Smooth muscle cell of trachea (primary cell): ENCODE measurements at places on chromosomes 5 and 9. TPM values are rescaled to one million over a fixed set of nuclear protein-coding genes. Genes with fewer than 3 reads are reported as not detected.

CARD9 gene
- total RNA-seq = 0.87 and 1.3 TPM in 2 replicates

ADAMTS12 gene
- total RNA-seq = 8.9 and 12.1 TPM in 2 replicates

TSSK1B gene
- total RNA-seq = 0.15 and 0.50 TPM in 2 replicates

GFI1B gene
- 0.17 TPM in 1 of 2 replicates, not detected in the other for total RNA-seq

CNTNAP3 gene
- total RNA-seq = 0.15 and 0.50 TPM in 2 replicates

LURAP1L gene
- total RNA-seq = 41.6 and 63.7 TPM in 2 replicates

NPR3 gene
- 82.2 and 123 TPM in 2 replicates for total RNA-seq

OR1Q1 gene
- total RNA-seq = not detected in 2 replicates

BAG1 gene
- 13.7 and 26.9 TPM in 2 replicates for total RNA-seq

GHR gene
- 2.8 and 3.5 TPM in 2 replicates for total RNA-seq

PNPLA7 gene
- 1.3 and 2.0 TPM in 2 replicates for total RNA-seq

FLT4 gene
- total RNA-seq = under 0.01 and 0.15 TPM in 2 replicates

ABCA1 gene
- total RNA-seq = 87.0 and 212 TPM in 2 replicates

IFNA2 gene
- total RNA-seq = not detected in 2 replicates

GPR21 gene
- 0.17 and 1.0 TPM in 2 replicates for total RNA-seq

FBP2 gene
- not detected in 2 replicates for total RNA-seq

SNCAIP gene
- total RNA-seq = under 0.01 and 0.66 TPM in 2 replicates

FAM221B gene
- total RNA-seq = not detected in 2 replicates

CNOT6 gene
- 8.1 and 18.5 TPM in 2 replicates for total RNA-seq

BTNL9 gene
- not detected in 2 replicates for total RNA-seq

LAMC3 gene
- 0.29 and 0.33 TPM in 2 replicates for total RNA-seq

PCDHB3 gene
- 0.29 and 0.50 TPM in 2 replicates for total RNA-seq

TAF1L gene
- total RNA-seq = under 0.01 TPM in 2 replicates

COL5A1 gene
- 164 and 294 TPM in 2 replicates for total RNA-seq

CCL21 gene
- total RNA-seq = not detected in 2 replicates

MCIDAS gene
- not detected in 2 replicates for total RNA-seq

PCDHAC2 gene
- total RNA-seq = under 0.01 TPM in 1 of 2 replicates, not detected in the other
